ENCODE measurements at places on chromosomes 5 and 9.
A peak's percentile ranks its signal among the peaks of the same experiment; 100 is the strongest.

DNA sequence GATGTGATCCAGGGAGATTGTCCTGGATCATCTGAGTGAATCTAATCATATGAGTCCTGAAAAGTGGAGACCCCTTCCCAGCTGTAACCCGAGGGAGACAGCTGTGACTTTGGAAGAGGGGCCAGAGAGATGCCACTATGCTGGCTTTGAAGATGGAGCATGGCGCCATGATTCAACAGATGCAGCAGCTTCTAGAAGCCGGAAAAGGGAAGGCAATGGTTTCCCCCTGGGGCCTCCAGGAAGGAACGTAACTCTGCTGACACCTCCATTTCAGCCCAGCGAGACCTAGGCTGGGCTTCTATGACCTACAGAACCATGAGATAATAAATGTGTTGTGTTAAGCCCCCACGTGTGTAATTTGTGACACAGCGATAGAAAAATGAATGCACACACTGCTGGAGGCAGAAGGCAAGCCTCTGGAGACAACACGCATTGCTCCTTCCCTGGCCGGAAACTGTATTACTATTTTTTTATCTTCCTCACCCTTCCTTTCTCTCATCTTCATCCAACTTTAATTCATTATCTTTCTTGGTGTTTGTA is 16.6 kb upstream of the SARDH start:
- H3K27me3 ChIP-seq = peaks cover 32% of the 10 kb centered on the region
- no peaks in the 10 kb centered on the region for H3K36me3 ChIP-seq
- H3K27ac ChIP-seq = peak overlapping the region; percentile 2

DNA sequence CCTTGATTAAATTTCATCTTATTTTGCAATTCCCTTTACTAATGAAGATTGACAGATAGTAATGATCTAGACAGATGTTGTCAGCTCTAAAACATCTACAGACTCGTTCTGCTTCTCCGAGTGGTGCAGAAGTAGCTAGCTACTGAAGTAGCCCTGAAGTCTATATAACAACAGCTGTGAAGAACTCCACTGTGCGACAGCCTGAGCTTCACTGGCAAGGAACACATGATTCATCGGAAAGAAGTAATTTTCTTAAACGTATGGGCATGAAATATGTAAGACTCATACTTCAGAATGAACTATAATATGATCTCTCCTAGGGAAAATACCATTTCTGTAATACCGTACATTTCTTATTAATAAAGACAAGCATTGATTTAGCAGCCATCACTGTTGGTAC is 96.2 kb downstream of the TRPM3 start:
- H3K4me3 ChIP-seq = no peak overlapping the region
- H3K27me3 ChIP-seq = no peaks in the 10 kb centered on the region
- no peaks in the 10 kb centered on the region for H3K4me1 ChIP-seq
- H3K27ac ChIP-seq = no peak overlapping the region
- no peaks in the 10 kb centered on the region for H3K36me3 ChIP-seq
- no peak for DNase-seq

GRCh38 chr5:153974813-153975163 is 63.9 kb downstream of the FAM114A2 start:
- no peaks in the 10 kb centered on the region for H3K36me3 ChIP-seq
- H3K27me3 ChIP-seq = peaks cover 7% of the 10 kb centered on the region
- no peaks in the 10 kb centered on the region for H3K4me1 ChIP-seq
- no peak for DNase-seq

GRCh38 chr5:37847978-37848425 is 8.2 kb upstream of the GDNF start:
- H3K4me1 ChIP-seq = no peaks in the 10 kb centered on the region
- H3K4me3 ChIP-seq = no peak overlapping the region
- peaks cover 26% of the 10 kb centered on the region for H3K27me3 ChIP-seq
- no peak overlapping the region for H3K27ac ChIP-seq
- DNase-seq = no peak

DNA sequence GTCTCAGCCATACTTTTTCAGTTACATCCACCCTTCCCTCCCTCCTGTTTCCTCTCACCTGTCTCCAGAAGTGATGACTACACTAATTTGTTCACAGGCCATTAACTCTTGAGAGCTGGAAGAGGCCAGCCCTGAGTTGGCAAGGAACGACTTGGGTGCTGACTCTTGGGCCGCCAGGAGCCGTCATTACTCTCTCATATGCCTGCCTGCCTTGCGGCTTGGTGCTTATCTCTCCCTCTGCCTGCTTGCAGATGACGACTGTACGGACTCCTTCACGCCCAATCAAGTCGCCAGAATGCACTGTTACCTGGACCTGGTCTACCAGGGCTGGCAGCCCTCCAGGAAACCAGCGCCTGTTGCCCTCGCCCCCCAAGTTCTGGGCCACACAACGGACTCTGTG is 66.1 kb downstream of the PAPPA start:
- no peaks in the 10 kb centered on the region for H3K4me1 ChIP-seq
- no peaks in the 10 kb centered on the region for H3K27me3 ChIP-seq
- H3K27ac ChIP-seq = no peak overlapping the region
- H3K36me3 ChIP-seq = no peaks in the 10 kb centered on the region
- DNase-seq = no peak

- H3K27me3 ChIP-seq = no peaks in the 10 kb centered on the region
- DNase-seq = no peak
- H3K36me3 ChIP-seq = no peaks in the 10 kb centered on the region
- no peak overlapping the region for H3K27ac ChIP-seq
- H3K4me1 ChIP-seq = no peaks in the 10 kb centered on the region
- no peak overlapping the region for H3K4me3 ChIP-seq
These were observed 18.4 kb downstream of the ZDHHC11B start for GRCh38 chr5:765948-766631.

DNA sequence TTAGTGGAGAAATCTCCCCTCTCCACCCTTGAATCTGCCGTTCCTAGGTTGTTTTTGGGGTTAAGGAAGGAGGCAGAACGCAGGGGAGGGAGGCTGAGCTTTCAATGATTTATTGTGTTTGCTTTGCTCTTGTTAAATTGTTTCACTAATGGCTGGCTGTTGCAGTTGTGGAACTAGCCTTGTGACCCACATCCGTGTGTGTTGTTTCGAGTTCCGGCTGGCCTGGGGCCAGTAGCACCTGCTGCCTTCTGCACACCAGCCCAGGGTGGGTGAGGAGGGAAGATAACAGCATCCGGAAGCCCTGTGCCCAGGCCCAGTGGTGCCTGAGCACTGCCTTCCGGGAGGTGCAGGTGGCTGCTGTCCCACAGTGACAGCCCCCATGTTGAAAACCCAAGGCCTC is 3.6 kb downstream of the ERGIC1 start:
- peaks cover 42% of the 10 kb centered on the region for H3K4me1 ChIP-seq
- no peaks in the 10 kb centered on the region for H3K27me3 ChIP-seq
- no peaks in the 10 kb centered on the region for H3K36me3 ChIP-seq

- H3K36me3 ChIP-seq = no peaks in the 10 kb centered on the region
- peaks cover 6% of the 10 kb centered on the region for H3K27me3 ChIP-seq
- no peaks in the 10 kb centered on the region for H3K4me1 ChIP-seq
- no peak for DNase-seq
- no peak overlapping the region for H3K27ac ChIP-seq
- H3K4me3 ChIP-seq = no peak overlapping the region
These were observed 11.4 kb downstream of the DCANP1 start for GRCh38 chr5:135435467-135436330.

GRCh38 chr5:160837211-160837610 is 14.8 kb downstream of the ATP10B start:
- DNase-seq = no peak
- H3K4me3 ChIP-seq = no peak overlapping the region
- H3K4me1 ChIP-seq = no peaks in the 10 kb centered on the region

DNA sequence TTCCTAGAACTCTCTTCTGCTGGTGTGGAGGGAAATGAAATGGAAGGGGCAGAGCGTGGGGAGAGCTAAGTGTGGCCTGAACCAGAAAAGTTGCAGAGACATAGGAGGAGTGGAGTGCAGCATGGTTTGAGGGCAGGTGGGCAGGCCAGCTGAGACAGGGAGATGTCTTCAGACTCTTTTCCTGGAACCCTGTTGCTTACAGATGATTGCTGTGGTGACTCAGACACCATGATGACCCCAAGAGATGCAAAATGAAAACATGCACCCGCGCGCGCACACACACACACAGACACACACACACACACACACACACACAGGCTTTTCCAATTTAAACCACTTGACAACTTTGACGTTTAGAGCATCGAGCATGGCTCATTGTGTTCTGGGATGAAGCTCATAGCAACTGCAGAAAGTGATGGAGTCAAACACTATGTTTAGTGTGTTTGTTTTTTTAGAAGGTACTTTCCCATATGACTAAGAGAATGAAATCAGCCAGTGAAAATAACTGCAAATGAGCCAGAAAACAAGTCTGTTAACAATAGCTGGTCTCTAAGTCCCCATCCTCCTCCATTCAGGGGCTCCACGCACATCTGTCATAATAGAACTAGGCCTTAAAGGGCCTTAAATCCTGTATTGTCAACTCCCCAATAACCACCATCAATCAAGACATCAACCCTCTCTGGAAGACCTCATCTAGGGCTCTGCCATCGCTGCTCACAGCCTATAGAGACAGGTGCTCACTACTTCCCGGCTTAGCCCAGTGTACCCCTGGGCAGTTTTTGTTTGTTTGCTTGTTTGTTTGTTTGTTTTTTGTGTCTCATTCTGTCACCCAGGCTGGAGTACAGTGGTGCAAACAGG is 9.6 kb downstream of the TMOD1 start:
- peaks cover 12% of the 10 kb centered on the region for H3K4me1 ChIP-seq
- peak overlapping the region; percentile 5 for H3K4me3 ChIP-seq
- peak overlapping the region; percentile 29 for H3K27ac ChIP-seq
- DNase-seq = no peak

GRCh38 chr5:132628814-132629213 is 29.2 kb upstream of the IL13 start:
- peak overlapping the region; percentile 69 for H3K27ac ChIP-seq
- DNase-seq = no peak
- H3K4me1 ChIP-seq = peaks cover 30% of the 10 kb centered on the region
- no peaks in the 10 kb centered on the region for H3K27me3 ChIP-seq
- H3K4me3 ChIP-seq = peak overlapping the region; percentile 25

DNA sequence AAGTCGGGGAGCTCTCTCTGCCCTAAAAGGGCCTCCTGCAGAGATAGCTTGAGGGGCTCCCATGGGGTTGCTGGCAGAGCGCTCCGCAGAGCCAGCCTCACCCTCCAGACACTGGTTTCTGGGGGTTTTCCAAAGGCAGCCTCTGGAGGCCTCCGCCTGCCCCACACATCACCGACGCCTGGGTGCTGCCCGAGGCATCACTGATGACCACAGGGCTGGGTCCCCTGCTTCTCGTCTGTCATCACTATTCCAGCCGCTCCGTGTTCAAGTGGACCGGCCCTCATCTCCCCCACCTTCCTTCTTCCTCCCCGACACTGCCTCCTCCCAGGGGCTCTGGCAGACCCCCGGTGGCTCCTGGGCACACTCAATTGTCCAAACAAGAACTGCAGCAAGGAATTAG is 64.1 kb upstream of the IRX4 start:
- H3K27me3 ChIP-seq = peaks cover 16% of the 10 kb centered on the region
- no peak overlapping the region for H3K27ac ChIP-seq
- DNase-seq = no peak
- H3K4me1 ChIP-seq = no peaks in the 10 kb centered on the region

- DNase-seq = no peak
- H3K4me3 ChIP-seq = no peak overlapping the region
- H3K4me1 ChIP-seq = no peaks in the 10 kb centered on the region
- no peaks in the 10 kb centered on the region for H3K27me3 ChIP-seq
- no peak overlapping the region for H3K27ac ChIP-seq
- no peaks in the 10 kb centered on the region for H3K36me3 ChIP-seq
These were observed 101.3 kb downstream of the RASEF start for GRCh38 chr9:82961504-82962125.

DNA sequence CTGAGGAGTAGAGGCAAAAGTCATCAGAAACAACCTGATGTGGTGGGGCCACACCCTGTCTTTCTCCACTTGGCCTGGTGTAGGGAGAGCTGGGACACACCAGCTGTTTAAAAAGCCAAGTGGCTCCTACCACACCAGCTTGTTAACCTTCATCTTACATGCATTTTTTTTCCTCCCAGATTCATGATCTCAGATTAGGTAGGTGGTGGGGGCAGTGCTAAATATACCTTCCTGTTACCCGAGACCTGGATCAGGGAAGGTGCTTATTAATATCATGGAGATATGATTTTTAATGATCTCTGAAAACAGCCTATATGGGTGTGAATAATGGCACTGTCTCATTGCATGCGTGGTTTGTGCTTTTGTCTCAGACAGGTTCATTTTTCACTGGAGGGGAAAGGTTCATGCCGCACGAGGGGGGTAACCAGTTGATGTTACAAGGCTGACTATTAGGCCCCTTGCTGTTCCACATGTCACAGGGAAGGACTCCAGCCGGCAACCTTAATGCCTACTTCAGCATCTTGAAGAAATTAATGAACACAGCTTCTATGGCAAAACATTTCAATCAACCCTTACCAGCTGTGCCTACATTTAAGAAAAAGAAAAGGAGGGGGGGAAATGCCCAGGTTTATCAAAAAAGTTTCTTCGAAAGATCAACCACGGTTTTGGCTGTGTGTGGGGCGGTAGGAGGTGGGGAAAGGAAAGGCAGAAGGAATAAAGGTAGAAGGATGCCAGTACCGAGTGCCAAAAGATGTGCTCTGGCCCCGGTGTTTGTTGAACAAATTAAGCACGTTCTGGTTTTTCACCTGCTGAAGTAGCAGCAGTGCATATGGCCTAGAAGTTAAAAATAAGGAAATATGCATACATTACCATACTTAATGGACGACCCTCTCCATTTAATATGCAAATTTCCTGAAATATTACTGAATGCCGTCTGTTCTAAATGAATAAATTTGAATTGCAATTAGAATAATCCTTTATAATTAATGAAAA is 185.4 kb downstream of the EBF1 start:
- H3K27ac ChIP-seq = no peak overlapping the region
- no peaks in the 10 kb centered on the region for H3K4me1 ChIP-seq
- no peaks in the 10 kb centered on the region for H3K36me3 ChIP-seq
- H3K27me3 ChIP-seq = peaks cover 18% of the 10 kb centered on the region

- peaks cover 16% of the 10 kb centered on the region for H3K27me3 ChIP-seq
- no peak overlapping the region for H3K4me3 ChIP-seq
- H3K27ac ChIP-seq = no peak overlapping the region
- DNase-seq = no peak
- H3K36me3 ChIP-seq = no peaks in the 10 kb centered on the region
These were observed 55.9 kb downstream of the NSUN2 start for GRCh38 chr5:6576861-6577501.

GRCh38 chr5:148541054-148541835 is 113.1 kb downstream of the HTR4 start:
- peaks cover 42% of the 10 kb centered on the region for H3K27me3 ChIP-seq
- no peak overlapping the region for H3K27ac ChIP-seq
- H3K4me3 ChIP-seq = no peak overlapping the region
- no peaks in the 10 kb centered on the region for H3K4me1 ChIP-seq
- no peaks in the 10 kb centered on the region for H3K36me3 ChIP-seq

- peaks cover 10% of the 10 kb centered on the region for H3K4me1 ChIP-seq
- H3K4me3 ChIP-seq = no peak overlapping the region
- no peaks in the 10 kb centered on the region for H3K27me3 ChIP-seq
- H3K27ac ChIP-seq = no peak overlapping the region
- peaks cover 11% of the 10 kb centered on the region for H3K36me3 ChIP-seq
- no peak for DNase-seq
These were observed 110.1 kb downstream of the SIL1 start for GRCh38 chr5:139088024-139088423.

DNA sequence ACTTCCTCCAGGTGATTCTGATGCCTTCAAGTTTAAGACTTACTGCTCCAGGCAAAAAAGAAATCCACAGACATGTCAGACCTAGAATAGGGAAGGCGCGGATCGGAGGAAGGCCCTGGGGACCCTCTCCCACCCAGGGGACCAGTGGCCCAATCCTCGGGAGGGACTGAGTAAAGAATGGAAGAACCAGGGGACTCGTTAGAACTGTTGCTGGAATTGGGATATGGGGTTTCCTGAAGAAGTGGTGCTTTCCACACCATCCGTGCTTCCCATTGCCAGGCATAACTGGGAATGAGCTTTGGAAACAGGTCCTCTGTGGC is 63.8 kb upstream of the SLC25A51 start:
- no peak for DNase-seq
- H3K4me1 ChIP-seq = peaks cover 30% of the 10 kb centered on the region
- H3K27ac ChIP-seq = no peak overlapping the region
